ENCODE measurements at places on chromosomes 16 and 17.
A peak's percentile ranks its signal among the peaks of the same experiment; 100 is the strongest.

- DNase-seq = no peak
Measured at GRCh38 chr17:82869536-82869935, 29.7 kb upstream of the ZNF750 start.

DNA sequence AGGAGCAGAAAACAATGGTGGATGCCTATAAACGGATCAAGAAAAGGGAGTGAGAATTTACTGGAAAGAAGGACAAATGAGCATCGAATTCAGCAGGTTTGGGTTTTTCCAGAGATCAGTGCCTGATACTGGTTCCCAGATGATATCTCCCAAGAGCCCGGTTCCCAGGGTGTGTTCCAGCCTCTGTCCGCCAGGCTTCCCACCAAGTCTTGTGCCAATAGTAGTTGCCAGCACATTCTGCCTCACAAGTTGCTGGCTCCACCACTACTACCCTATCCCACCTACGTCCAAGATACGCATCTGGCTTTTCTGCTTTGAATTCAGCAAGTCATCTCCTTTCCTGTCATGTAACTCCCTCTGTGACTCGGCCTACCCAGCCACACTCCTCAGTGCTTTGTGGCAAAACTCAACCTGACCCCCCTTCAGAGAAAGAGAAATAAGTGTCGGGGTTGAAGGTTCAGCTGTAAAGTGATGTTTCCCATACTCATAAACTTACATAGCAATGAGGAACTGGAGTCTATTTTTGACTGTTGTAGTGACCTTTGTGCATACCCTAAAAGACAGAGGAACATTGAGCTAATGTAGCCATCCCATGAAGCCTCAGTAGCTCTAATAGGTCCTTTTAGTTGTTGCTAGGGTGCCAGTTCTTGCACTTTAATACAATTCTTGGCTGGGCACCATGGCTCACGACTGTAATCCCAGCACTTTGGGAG is 277.0 kb downstream of the IRX3 start:
- no peak for DNase-seq

DNA sequence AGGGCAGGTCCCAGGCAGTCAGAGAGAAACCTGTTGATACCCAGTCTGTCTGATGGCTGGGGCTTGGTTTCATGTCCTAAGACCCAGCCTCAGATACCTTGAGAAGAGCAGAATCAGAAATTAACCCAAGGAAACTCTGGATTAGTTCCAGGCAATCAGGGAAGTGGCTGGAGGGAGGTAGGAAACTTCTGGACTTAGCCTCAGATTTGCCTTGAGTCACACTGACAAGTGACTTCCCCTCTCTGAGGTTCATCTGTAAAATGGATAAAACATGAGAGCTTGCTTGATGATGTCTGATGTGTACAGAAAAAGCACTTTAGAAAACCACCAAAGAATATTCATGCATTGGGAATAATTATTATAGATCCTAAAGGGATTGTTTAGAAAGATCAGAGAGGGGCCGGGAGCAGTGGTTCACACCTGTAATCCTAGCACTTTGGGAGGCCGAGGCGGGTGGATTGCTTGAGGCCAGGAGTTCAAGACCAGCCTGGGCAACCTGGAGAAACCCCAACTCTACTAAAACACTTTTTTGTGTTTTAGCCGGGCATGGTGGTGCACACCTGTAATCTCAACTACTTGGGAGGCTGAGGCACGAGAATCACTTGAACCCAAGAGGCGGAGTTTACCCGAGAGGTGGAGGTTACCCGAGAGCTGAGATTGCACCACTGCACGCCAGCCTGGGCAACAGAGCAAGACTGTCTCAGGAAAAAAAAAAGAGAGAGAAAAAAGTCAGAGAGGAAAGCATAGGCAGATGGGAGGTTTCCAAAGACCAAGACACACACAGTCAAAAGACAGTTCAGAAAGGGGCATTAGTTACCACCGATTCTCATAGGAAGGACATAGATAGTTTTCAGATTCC is 3.8 kb downstream of the CIITA start:
- no peak for DNase-seq

DNA sequence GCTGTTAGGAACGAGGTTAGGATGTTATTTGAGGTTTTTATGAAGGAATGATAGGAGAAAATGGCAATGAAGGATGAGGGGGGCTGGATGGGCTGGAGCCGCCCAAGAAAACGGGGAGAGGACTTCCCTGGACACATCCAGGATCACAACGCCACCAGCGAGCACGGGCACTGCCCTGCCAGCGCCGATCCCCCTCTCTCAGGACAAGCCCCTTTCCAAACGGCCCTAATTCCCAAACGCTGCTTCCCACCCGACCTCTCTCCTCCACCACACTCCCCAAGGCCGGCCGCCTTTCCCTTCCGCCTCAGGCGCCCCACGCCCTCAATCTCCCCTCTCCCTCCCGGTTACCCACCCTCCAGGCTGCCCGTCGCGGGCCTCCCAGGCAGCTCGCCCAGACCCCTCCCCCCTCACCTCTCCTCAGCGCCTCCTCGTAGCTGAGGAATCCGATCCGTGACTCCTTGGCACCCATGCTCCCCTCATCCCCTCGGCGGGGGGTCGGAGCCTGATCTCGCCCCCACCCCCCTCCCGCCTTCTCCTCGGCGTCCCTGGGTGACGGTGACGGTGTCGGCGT is 377 bp downstream of the USP32 start:
- DNase-seq = no peak

DNA sequence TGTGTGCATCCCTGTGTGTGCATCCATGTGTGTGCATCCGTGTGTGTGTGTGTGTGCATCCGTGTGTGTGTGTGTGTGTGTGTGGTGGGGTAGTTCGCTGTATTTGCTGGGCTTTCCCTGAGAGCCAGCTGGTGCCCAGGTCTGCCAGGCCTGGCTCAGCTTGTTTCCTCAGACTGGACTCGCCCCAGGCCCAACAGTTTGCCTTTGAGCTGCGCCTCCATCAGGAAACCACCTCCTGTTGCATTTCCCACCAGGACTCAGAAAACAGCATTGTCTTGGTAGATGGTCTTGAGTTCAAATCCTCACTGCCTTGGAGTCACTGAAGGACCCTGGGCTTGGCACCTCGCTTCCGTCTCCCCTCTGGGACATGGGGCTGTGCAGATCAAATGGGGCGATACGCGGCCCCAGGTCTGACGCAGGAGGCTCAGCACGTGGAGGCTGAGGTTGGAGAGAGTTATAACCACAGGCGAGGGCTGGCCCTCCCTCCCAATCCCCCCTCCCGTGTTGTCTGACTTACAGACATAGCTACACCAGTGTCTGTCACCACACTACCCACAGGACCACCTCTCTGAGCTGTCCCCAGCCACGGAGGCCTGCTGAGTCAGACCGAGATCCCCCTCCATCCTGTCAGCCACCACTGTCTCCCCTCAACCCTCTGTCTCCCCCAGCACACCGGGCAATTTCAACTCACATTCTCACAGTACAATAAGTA is 4.7 kb downstream of the ITGAE start:
- DNase-seq = peak; percentile 58
